ENCODE measurements at places on chromosomes 4 and X.

GRCh38 chr4:100360211-100360610 lies 157.6 kb downstream of the EMCN start:
- DNase-seq = no peak

DNA sequence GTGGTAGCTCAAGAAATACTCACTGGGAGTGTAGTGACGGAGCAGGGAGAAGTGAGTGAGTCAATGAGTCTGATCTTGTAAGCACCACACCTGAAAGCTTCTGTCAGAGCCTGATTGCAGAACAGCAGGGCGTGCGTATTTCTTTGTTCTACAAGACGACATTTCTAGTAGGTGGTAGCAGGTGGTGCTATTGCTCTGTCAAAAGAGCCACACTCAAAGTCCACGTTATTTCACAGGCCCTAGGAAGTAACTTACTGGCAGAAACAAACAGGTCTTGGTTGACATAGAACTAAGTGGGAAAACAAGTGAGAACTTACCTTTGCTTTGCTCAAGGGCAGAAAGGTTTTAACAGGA lies 46.4 kb upstream of the SPRY1 start:
- no peak for DNase-seq

DNA sequence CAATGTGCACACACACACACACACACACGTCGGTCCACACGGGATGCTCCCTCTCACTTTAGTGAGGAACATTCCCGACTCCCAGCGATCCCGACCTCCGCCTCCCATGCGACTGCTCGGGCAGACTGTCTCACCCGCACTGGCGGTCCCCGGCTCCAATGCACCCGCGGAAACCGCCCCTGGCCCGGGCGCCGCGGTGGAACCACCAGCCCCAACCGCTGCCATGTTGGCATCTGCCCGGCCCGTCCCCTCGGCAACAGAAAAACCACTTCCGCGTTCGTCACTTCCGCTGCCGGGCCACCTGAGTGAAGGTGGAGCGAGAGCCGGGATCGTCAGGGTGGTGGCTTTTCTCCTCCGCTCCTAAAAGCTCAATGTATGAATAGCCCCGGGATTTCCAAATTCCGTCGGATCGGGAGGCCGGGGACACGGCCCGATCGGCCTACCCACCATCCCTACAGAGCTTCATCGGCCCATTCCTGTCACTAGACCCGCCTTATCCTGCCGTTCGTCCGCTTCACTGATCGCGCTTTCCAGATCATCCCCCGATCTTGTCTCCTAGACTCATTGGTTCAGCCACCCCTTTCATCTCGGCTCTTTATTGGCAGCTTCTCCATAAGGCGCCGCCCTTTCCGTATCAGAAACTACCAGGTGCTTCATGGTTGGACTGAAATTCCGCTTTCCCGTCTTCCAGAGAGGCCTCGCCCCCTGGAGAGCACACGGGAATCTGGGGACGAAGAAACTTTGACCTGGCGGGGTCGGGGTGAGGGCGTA lies at the start of gene SLC35A2:
Gene SLC35A2, minus strand, starts transcription at position 235 of the 771 bp plus-strand sequence. Its CDS starts 10 bp downstream, at position 225.
- peak; percentile 81 for DNase-seq

DNA sequence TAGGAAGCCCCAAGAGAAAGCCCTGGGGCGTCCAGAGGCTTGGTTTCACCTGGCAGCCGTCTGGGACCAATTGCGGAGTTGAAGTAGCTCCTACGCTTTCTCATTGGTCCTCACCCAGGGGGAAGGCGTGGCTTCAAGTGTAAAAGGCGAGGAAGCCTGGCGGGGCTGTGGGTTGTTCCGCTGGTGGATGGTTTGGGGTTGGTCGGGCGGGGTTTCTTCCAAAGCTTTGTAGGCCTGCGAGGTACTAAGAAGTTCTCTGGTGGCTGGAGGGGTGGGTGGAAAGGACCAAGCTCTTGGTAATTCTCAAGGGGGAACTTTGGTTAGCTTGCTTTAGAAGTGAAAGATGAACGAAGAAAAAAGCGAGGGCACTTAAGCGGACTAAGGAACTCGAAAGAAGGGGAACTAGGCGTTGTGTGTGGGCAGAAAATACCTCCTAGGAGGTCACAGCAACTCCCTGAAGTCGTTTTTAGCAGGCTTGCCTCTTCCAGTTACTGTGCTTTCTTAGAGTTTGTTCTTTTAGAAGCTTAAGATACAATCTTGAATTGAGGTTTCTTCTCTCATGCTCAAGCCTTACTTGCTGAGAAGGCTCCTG lies 36.6 kb downstream of the CCNG2 start:
- DNase-seq = peak; percentile 38

DNA sequence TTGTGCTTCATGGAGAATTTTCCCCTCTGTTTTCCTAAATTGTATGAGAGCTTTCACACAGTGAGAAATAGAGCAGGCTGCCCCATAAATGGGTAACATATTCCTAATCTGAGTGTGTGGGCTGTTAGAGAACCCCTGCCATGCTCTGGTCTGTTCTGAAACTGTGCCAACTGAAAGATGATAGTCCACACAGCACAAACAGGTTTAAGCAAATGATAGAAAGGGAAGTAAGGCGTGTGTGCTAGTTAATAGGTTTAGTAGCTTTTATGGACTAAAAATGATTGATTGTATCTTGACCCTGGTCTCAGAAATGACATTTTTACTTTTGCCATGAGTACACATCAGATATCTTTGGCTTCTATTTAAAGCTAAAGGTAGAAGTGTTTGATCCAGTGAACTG lies 106.2 kb downstream of the PRRG1 start:
- no peak for DNase-seq

DNA sequence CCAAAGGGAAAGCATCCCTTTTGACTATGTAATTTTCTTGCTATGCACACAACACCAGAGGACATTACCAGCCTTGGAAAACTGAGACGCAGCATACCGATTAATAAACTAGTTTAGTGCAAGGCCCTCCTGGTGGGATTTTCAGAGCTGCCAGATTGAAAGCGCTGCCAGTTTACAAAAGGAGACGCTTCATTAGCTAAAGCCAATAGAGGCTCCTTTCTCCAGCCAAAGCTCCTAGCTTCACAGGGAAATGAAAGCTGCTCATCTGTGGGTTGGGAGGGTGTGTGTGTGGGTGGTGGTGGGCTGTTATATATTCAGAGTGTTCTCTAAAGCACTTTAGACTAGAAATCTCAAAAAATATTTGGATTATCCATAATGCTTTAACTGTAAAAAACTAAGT lies 32.4 kb downstream of the SPANXN4 start:
- no peak for DNase-seq

DNA sequence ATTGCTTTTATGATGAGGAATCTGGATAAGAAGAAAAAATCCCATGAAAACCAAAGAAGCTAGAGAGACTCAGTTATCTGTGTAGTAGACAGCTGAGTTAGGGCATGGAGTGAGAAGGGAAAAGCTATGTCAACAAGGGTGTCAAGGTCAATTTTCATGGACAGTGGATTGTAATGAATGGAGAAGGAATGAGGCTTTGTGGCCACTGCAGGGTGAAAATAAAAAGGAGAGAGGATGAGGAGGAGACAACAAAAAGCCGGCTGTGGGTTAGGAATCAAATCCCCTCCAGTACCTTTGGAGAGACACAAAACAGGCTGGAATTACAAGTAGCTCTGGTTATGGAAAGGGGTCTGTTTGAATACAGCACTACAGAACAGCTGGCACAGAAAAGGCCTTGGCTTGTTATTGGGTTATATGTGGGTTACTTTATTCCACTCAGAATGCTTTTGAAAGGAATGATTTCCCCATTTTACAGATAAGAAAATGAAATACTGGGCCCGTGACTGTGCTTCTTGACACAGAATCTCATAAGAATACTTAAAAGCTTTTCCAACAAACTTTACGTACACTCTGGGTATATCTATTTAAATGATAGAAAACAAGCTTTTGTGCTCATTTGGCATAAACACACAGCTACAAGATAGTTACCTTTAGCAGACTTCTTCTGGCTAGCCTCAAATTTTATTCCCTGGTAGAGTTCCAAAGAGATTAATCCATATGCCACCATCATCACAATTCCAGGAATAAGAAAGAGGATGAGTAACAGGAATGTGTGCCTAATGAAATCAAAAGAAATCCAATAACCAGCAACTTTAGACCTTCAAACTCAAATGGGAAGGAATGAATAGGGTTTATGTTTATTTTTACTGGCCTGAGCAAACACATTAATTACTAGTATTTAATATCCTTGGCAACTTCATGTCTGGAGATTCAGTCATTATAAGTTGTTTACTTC lies 7.5 kb downstream of the CCKAR start:
- no peak for DNase-seq

Measured in stimulated activated CD8-positive, alpha-beta memory T cell treated with anti-CD3 and anti-CD28 coated beads, Interleukin-7, amount 100 ng/mL, for 24 hours (primary cell).